ENCODE measurements at places on chromosomes 2 and 18. TPM values are rescaled to one million over a fixed set of nuclear protein-coding genes. Genes with fewer than 3 reads are reported as not detected.

- no peak for DNase-seq
These were observed 10.7 kb downstream of the LYPD1 start for GRCh38 chr2:132659331-132659730.

GRCh38 chr2:41966431-41966893 is 81.4 kb upstream of the PKDCC start:
- no peak for DNase-seq

GRCh38 chr2:240933048-240933965 is 27.2 kb downstream of the CROCC2 start:
- DNase-seq: no peak

DNA sequence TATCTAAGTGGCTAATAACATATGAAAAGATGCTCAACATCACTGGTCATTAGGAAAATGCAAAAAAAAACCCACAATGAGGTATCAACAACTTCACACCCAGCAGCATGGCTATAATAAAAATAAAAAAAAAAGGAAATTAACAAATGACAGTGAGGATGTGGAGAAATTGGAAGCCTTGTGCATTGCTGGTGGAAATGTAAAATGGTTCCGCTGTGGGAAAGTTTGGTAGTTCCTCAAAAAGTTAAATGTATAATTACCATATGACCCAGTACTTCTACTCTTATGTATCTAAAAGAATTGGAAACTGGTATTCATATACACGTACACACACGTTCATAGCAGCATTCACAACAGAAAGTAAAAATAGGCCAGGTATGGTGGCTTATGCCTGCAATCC is 15.5 kb upstream of the CACNB4 start:
- DNase-seq: no peak

DNA sequence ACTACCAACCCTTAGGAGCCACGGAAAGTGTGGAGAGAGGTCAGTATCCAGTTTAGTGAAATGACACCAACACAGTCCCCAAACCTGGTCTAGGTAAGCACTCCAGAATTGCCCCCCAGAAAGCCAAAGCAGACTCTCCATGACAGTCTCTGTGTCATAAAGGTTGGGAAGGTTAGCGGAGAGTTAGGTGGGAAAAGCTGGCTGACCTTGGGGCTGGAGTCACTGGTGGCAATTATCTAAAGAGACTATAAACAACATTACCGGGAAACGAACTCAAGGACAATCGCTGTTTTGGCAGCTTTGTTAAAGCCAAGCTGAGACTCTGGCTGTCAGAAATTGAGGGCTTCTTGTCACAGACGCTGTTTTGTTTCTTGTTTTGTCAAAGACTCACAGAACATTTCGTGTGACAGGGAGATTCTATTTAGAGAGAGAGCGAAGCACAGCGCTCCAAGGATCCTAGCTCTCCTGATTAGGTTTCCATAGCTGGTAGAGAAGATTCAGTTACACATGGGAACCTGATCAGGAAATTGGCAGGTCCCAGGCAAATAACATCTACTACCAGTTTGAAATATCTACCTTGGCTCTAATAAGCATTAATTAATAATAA is 111.3 kb downstream of the LNPK start:
- no peak for DNase-seq

GRCh38 chr18:58315041-58315440 is 271.0 kb downstream of the NEDD4L start:
- DNase-seq: no peak

- DNase-seq: no peak
These were observed 148.3 kb downstream of the RHBDD1 start for GRCh38 chr2:226983895-226984749.

- DNase-seq: no peak
These were observed 1073.3 kb downstream of the SOCS6 start for GRCh38 chr18:71362140-71362539.

GRCh38 chr2:72144632-72145288 is 2.9 kb downstream of the CYP26B1 start:
- no peak for DNase-seq

DNA sequence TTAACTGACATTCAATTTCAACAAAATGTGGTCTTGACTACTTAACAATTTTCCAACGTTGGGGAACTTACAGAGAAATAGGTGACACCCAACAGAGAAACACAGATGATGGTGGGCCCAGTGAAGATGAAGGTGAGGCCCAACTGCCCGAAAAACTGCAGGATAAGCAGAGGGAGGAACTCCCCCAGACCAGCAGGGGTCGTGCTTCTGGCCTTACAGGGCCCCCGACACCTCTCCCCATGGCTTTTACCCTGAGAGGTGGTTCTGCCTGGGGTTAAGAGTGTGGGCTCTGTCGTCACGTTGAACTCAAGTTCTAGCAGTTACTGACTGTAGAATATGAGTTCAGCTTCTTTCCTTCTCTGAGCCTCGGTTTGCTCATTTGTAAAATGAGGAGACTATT is 119.5 kb upstream of the SMIM21 start:
- DNase-seq: no peak

- peak; percentile 21 for DNase-seq
These were observed 807 bp upstream of the CREB1 start for GRCh38 chr2:207528980-207529329.

DNA sequence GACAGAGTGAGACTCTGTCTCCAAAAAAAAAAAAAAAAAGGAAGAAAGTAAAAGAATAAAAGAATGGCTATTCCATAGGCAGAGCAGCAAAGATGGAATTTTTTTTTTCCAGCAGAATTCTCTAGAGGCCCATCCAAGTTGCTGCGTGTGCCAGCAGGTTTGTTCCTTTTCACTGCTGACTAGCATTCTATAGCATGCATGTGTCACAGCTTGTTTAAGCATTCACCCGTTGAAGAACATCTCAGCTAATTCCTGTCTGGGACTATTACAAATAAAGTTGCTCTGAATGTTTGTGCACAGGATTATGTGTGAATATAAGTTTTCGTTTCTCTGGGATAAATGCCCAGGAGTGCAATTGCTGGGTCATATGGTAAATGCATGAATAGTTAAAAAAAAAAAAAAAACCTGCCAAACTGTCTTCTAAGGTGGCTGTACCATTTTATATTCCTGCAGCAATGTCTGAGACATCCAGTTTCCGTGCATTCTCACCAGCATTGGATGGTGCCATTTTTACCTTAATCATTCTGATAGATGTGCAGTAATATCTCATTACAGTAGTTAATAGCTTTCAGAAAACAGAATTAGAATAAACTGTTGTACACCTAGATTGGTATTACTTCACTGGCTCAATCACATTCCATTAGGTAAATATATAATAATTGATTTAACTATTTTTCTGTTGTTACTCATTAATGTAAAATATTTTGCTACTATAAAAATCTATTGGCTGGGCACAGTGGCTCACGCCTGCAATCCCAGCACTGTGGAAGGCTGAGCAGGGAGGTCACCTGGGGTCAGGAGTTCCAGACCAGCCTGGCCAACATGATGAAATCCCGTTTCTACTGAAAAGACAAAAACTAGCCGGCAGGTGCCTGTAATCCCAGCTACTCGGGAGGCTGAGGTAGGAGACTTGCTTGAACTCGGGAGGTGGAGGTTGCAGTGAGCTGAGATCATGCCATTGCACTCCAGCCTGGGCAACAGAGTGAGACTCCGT is 47.5 kb upstream of the ASAP2 start:
- no peak for DNase-seq

DNA sequence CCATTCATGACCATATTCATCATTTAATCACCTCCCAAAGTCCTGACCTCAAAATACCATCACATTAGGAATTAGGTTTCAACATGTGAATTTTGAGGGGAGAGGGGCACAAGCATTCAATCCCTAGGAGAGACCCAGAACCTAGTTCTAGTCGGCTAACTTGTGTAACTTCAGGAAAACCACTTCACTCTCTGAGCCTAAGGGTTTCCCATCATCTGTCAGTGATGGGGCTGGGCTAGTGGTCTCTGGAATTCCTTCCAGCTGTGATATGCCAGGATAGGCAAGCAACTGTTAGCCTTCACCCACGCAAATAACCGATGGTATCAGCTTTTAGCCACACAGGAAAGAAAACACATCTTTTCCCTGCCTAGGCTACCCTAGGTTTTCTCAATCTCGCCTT is 52.5 kb upstream of the MEX3C start:
- no peak for DNase-seq

DNA sequence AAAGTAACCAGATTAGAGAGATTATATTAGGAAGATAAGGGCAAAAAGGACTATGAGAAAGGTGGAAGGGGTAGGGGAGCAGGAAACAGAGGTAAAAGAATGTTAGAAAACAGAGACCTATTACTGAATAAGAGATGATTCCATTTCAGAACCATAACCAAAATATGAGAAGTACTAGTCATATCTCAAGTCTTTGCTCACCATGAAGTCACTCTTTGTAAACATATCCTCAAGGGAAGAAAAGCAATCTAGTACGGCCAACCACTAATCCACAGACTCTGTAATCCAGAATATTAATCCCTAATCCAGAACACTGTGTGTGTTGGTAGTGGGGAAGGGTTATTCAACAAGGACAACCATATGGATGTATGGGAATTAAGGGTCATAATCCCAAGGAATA is 92.0 kb downstream of the CDCA7 start:
- DNase-seq: no peak

DNA sequence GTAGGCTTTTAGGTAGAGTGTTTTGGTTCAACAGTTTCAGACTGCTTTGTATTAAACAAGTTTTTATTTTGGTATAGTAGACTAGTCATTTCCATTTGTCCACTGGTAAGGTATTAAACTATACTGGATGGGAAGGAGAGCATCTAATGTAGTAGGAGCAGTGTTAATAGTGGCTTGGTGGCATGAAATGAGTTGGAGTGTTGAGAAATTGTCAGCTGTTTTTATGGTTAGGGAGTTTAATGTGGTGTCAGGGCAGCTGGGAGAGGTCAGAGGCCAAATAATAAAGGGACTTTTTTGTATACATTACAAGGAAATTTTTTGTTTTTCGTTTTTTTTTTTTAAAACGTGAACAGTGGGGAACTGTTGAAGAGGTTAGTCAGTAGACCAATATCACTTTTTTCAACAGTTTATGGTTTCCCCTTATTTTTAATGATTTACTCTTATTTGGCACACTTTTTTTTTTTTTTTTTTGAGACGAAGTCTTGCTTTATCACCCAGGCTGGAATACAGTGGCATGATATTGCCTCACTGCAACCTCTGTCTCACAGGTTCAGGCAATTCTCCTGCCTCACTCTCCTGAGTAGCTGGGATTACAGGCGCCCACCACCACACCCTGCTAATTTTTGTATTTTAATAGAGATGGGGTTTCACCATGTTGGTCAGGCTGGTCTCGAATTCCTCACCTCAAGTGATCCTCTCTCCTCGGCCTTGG is 21.2 kb downstream of the ACTR3 start:
- DNase-seq: no peak

GRCh38 chr2:44121899-44122298 is 46.8 kb upstream of the PPM1B start:
- no peak for DNase-seq

DNA sequence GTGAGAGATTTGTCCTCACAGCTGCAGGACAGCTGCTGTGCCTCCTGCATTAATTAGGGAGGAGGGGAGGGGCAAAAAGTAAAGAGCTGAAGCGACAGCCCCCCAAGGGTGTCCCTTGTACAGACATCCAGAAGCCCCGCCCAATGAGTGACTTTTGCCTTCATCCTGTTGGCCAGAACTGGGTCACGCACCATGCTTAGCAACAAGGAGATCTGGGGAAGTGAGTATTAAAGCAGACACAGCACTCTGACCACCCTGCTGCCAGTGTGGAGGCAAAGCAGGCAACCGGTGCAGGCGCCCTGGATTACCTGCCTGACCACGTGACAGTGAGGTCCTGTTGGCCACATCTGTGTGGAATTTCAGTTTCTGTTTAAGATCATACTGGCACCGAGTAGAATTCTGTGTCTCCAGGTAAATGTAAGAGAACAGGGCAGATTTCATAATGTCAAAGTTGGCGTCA is 21.5 kb upstream of the BIN1 start:
- DNase-seq: no peak

GRCh38 chr2:10989782-10990181 is 78.0 kb downstream of the KCNF1 start:
- DNase-seq: no peak

DNA sequence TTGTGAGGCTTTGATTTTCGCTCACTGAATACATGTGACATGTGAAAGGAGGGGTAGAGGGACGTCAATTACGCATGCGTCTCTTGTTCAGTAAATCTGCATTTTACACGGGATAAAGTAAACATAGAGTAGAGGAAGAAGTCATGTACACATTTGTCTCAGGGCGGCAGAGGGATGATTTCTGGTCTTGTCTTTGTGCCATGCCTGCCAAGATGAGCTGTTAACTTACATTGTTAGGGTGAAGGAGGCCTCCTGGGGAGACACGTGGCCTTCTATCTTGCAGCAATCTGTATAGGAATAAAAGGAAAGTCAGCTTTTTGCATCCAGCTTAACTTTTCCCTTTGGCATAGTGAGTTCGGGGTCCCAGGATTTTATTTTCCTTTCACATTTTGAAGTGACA is 106.3 kb downstream of the LDLRAD4 start:
- no peak for DNase-seq

- DNase-seq: no peak
These were observed 3.4 kb downstream of the SERPINB2 start for GRCh38 chr18:63890950-63891304.

DNA sequence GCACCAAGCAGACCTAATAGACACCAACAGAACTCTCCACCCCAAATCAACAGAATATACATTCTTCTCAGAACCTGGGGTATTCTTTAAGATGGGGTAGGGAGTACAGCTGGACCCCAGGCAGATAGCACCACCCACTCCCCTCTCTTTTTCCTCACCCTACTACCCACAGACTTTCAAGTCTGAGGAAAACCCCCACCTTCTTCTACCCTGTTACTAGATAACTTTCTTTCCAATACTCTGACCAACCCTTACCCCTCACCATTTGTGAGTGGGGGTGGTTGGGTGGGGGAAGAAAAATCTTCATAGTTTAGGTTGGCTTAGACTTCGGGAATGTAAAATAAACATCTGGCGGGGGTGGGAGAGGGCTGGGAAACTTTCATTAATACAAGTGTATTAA is 20.3 kb upstream of the ZBTB14 start:
- DNase-seq: no peak

- no peak for DNase-seq
These were observed 129.7 kb downstream of the TGIF1 start for GRCh38 chr18:3579701-3580100.

DNA sequence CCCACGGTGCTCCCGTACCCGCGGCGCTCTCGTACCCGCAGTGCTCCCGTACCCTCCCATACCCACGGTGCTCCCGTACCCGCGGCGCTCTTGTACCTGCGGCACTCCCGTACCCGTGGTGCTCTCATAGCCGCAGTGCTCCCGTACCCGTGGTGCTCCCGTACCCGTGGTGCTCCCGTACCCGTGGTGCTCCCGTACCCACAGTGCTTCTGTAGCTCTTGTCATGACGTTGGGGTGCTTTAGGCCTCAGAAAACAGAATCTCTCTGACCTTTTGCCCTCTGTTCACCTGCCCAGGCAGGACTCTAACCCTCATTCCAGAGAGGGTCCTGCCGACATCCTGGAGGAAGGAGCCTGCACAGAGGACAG is 35.3 kb downstream of the SLC66A2 start:
- no peak for DNase-seq

- DNase-seq: no peak
These were observed 167.4 kb downstream of the NCK2 start for GRCh38 chr2:105912081-105912480.

The SERPINB11 gene
- total RNA-seq: not detected

The PSMG2 gene
- total RNA-seq: 69.0 TPM

The RPL37A gene
- total RNA-seq: 3,339 TPM

The DNAJC27 gene
- total RNA-seq: 8.1 TPM

The LOXHD1 gene
- total RNA-seq: not detected

The ZBTB7C gene
- 0.45 TPM for total RNA-seq

The CCDC148 gene
- 1.4 TPM for total RNA-seq

The COMMD1 gene
- total RNA-seq: 30.5 TPM

The ELOA2 gene
- not detected for total RNA-seq

The LINC00305 gene
- total RNA-seq: not detected

The HOXD12 gene
- not detected for total RNA-seq

The PRSS56 gene
- 52.4 TPM for total RNA-seq

The EGR4 gene
- total RNA-seq: not detected

The CHRNA1 gene
- total RNA-seq: not detected
